Muscle of leg (tissue), 16 donors: ENCODE measurements at places on chromosomes 2 and 18. TPM values are rescaled to one million over a fixed set of nuclear protein-coding genes. Genes with fewer than 3 reads are reported as not detected.

Gene NLRC4
- total RNA-seq, result 0.40 TPM

Gene NGEF
- 1.5 TPM for total RNA-seq

Gene MFSD2B
- 0.18 TPM for total RNA-seq

Gene HEATR5B
- total RNA-seq, result 14.7 TPM

Gene LAMA3
- total RNA-seq, result 6.3 TPM

Gene NDC80
- total RNA-seq, result 12.5 TPM

Gene NT5C1B
- not detected for total RNA-seq

Gene B3GNT7
- total RNA-seq, result 0.62 TPM

Gene WNT10A
- 0.04 TPM for total RNA-seq

Gene CSRNP3
- 15.6 TPM for total RNA-seq

Gene CYP26B1
- total RNA-seq, result 11.7 TPM

Gene SNED1
- 2.8 TPM for total RNA-seq

Gene LYPD6
- 2.0 TPM for total RNA-seq

Gene IL1RL2
- total RNA-seq, result 0.27 TPM

Gene CREG2
- total RNA-seq, result 2.4 TPM

Gene REEP1
- total RNA-seq, result 48.0 TPM

Gene GKN2
- total RNA-seq, result not detected

Gene CDH20
- 0.80 TPM for total RNA-seq

Gene SLC39A10
- total RNA-seq, result 24.3 TPM

Gene GREB1
- total RNA-seq, result 7.2 TPM

Gene CFAP53
- total RNA-seq, result 0.18 TPM

Gene FBLN7
- total RNA-seq, result 5.1 TPM

Gene LINC00305
- not detected for total RNA-seq

Gene OSR1
- total RNA-seq, result 11.6 TPM

Gene ZC3H15
- total RNA-seq, result 54.8 TPM

Gene ATP6V1B1
- 0.62 TPM for total RNA-seq

Gene CFC1
- total RNA-seq, result not detected

Gene SERPINB3
- total RNA-seq, result not detected

Gene CD8A
- 0.09 TPM for total RNA-seq

Gene SCG2
- total RNA-seq, result 0.09 TPM

Gene RFTN2
- 24.9 TPM for total RNA-seq

Gene PRADC1
- total RNA-seq, result 41.0 TPM

Gene POTEF
- not detected for total RNA-seq

Gene SERPINB11
- not detected for total RNA-seq

Gene PLEKHH2
- 15.3 TPM for total RNA-seq

Gene UGT1A7
- total RNA-seq, result not detected

Gene IL36G
- 0.31 TPM for total RNA-seq

Gene CKAP2L
- total RNA-seq, result 5.5 TPM

Gene GAL3ST2
- 0.09 TPM for total RNA-seq
